Left ventricle myocardium inferior (tissue), 1 donor: ENCODE measurements at places on chromosomes 1 and 21. TPM values are rescaled to one million over a fixed set of nuclear protein-coding genes. Genes with fewer than 3 reads are reported as not detected.

ADAM15 gene
- total RNA-seq = 82.1 TPM

MATN1 gene
- not detected for total RNA-seq

SLC1A7 gene
- 0.44 TPM for total RNA-seq

TNNI3K gene
- total RNA-seq = 89.7 TPM

DNA sequence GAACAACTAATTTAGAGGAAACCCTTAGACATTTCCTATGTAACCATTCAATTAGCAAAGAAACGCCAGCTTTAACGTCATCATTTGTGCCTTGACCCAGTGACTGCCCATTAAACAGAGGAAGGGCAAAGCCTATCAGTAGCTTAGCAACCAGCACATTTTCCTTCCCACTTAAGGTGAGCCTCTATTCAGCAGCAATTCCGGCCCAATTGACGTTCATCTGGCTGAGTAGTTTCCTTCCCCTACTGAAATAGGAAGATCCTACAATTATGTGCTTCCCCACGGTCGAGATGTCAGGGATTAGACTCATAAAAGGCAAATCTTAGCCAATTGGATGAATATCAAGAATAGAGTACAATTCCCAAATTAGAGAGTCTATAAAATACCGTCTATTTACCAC, 482.1 kb upstream of the ADAMTS5 start:
- DNase-seq = no peak

GRCh38 chr1:203040513-203041275, 14.4 kb downstream of the PPFIA4 start:
- no peak for DNase-seq

- no peak for DNase-seq
Observed at GRCh38 chr1:211699059-211699458, 23.6 kb upstream of the NEK2 start.

GRCh38 chr21:22020221-22020620, 1022.0 kb downstream of the NCAM2 start:
- no peak for DNase-seq

- no peak for DNase-seq
Observed at GRCh38 chr1:119008483-119009311, 20.6 kb upstream of the TBX15 start.
